ENCODE measurements at places on chromosomes 1 and 21.

- DNase-seq, result no peak
Observed at GRCh38 chr1:150804671-150805070, 3.4 kb downstream of the CTSK start.

DNA sequence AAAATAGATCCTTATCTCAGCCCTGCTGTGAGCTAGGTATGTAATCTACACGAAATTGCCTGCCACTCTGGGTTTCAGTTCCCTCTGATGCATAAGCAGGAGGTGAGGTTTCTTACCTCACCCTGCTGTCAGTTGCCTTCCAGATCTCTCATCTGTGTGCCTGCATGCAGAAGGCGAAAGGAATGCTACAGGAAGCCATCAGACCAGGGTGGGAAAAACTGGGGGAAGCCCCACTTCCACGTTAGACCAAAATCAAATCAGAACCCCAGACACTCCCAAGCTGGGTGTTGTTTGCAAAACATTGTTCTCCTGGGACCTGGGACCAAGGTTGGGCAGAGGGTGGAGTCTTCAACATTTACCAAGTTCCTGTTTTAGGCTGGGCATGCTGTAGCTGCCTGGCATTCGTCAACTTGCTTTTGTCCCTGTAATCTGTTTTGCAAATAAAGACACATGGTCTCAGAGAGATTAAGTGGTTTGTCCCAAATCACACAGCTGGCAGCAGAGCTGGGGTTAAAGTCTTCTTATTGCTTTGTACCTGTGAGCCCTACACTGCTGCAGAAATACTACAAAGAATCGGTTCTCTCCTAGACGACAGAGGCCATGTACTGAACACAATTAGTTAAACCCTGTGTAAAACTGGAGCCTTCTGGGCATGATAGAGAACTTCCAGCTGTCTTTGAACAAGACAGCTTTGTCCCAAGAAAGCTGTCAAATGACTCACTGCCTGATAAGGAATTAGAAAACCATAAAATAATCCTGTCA, 389.7 kb upstream of the RUNX1 start:
- no peak for DNase-seq

- peak; percentile 59 for DNase-seq
Observed at GRCh38 chr1:168603501-168604110, 27.2 kb downstream of the XCL1 start.

GRCh38 chr1:41823471-41823870, 95.3 kb downstream of the HIVEP3 start:
- DNase-seq, result no peak

GRCh38 chr1:41366455-41367287, 5.4 kb downstream of the FOXO6 start:
- DNase-seq, result peak; percentile 82

Measured in NCI-H446 treated with DMSO at 0.1 percent for 48 hours (cell line).